ENCODE measurements at places on chromosomes 2 and 18. TPM values are rescaled to one million over a fixed set of nuclear protein-coding genes. Genes with fewer than 3 reads are reported as not detected.

The KCMF1 gene
- total RNA-seq = 40.5 TPM

The ASB1 gene
- 5.0 TPM for total RNA-seq

The TUBA3E gene
- total RNA-seq = not detected

DNA sequence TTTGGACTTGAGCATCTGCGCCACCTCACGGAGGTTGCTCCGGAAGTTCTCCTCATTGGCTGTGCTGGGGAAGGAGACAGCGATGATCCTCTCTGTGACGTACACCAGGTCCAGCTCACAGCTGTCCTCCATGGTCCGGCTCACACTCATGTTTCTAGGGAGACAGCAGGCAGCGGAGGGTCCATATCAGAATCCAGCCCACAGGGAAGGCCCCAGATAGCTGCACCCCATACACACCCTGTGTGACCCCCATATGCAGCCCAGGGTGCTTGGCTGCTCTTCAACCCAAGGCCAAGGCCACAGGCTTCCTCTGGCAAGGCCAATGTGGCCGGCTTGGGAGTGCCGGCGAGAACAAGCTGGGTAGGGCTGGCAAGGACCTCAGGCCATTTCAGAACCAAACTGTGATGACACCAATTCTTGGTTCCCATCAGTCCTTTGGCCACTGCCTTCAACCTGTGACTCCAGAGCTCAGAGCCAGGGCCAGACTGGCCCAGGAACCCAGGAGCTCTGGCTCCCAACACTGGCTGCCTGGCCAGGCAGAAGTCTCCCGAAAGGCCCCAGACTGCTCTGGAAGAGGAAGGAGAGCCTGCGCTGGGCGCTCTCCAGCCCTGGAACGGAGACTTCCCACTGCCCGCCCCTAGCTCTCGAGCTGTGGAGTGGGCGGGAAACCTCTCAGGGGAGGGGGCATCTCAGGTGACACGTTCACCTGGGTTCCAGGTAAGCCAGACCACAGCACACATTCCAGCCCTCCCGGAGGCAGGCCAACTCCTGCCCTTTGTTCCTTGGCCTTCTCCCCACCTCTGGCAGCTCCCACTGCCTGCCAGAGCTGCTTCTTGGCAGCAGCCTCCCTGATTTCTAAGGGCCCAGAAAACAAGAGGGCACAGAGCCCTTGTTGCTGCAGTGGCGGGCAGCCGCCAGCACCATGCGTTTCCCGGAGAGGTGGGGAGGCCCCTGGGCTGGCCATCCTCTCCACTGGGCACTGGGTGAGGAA, 104.7 kb downstream of the TNS1 start:
- DNase-seq = no peak

GRCh38 chr2:104865096-104865470, 11.2 kb downstream of the POU3F3 start:
- DNase-seq = no peak

GRCh38 chr18:5979176-5979888, 84.0 kb upstream of the TMEM200C start:
- DNase-seq = no peak

- no peak for DNase-seq
These were observed 104.0 kb downstream of the SMAD2 start for GRCh38 chr18:47826157-47827074.

GRCh38 chr2:8927510-8928455, 75.7 kb downstream of the MBOAT2 start:
- peak; percentile 1 for DNase-seq

GRCh38 chr2:3472296-3472695, 47.0 kb downstream of the ADI1 start:
- no peak for DNase-seq

DNA sequence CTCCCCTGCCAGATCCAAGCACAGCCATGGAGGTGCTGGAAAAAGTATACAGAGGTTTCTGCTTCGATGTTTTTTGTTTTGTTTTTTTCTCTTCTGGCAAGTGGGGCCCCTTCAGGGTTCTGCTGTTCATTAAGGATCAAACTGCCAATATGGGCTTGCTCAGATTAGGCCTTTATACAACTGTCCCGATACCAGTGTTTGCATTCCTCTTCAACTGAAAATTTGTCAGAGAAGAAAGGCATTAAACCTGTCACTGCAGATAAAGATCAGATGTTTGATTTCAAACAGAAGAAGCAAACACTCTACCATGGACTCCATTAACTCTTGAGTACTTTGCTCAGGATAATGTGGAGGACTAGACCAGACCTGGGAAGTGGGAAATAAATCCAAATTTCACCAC, 396.0 kb upstream of the SMIM21 start:
- no peak for DNase-seq
